ENCODE measurements at places on chromosomes 13 and 19.

DNA sequence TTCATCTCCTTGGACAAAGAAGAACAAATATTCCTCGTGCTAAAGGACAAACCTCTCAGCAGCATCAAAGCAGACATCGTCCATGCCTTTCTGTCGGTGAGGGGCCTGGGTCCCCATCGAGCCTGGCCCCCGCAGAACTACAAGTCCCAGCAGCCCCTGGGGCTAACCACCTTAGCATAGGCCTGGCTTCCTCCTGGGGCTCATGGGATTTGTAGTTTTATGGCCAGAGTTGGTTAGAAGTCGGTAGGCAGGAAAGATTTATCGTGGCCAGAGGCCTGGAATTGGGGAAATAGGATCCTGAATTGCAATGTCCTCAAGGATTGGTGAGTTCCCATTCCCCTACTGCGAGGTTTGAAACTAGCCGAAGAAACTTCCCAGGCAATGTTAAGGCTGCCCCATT is 19.6 kb downstream of the TMEM150B start:
- DNase-seq: peak; percentile 46

- no peak for DNase-seq
Measured at GRCh38 chr13:45949161-45949560, 97.6 kb upstream of the SIAH3 start.

- DNase-seq: peak; percentile 59
Measured at GRCh38 chr19:1315470-1316166, 29.9 kb downstream of the EFNA2 start.

- DNase-seq: peak; percentile 25
Measured at GRCh38 chr19:8663920-8664670, 33.7 kb downstream of the NFILZ start.
